ENCODE measurements at places on chromosomes 16 and 17. TPM values are rescaled to one million over a fixed set of nuclear protein-coding genes. Genes with fewer than 3 reads are reported as not detected.

The SMURF2 gene
- total RNA-seq: 29.7 TPM

The ARHGDIG gene
- 0.42 TPM for total RNA-seq

The C1QTNF8 gene
- total RNA-seq: not detected

The C17orf78 gene
- total RNA-seq: not detected

The MYL11 gene
- total RNA-seq: 0.95 TPM

The HCRT gene
- not detected for total RNA-seq

GRCh38 chr17:50790618-50791017, 23.3 kb upstream of the ANKRD40CL start:
- H3K4me1 ChIP-seq: no peaks in the 10 kb centered on the region
- no peak overlapping the region for H3K27ac ChIP-seq
- H3K4me3 ChIP-seq: no peak overlapping the region
- no peaks in the 10 kb centered on the region for H3K36me3 ChIP-seq
- H3K27me3 ChIP-seq: no peaks in the 10 kb centered on the region

- no peak for DNase-seq
- H3K4me1 ChIP-seq: no peaks in the 10 kb centered on the region
- no peak overlapping the region for H3K27ac ChIP-seq
- H3K27me3 ChIP-seq: peaks cover 2% of the 10 kb centered on the region
- no peak overlapping the region for H3K4me3 ChIP-seq
Measured at GRCh38 chr16:55240888-55241287, 83.1 kb upstream of the IRX6 start.

GRCh38 chr17:69960755-69961154, 114.3 kb upstream of the KCNJ16 start:
- no peaks in the 10 kb centered on the region for H3K36me3 ChIP-seq
- H3K4me1 ChIP-seq: no peaks in the 10 kb centered on the region
- no peak overlapping the region for H3K4me3 ChIP-seq
- no peaks in the 10 kb centered on the region for H3K27me3 ChIP-seq
- no peak for DNase-seq

DNA sequence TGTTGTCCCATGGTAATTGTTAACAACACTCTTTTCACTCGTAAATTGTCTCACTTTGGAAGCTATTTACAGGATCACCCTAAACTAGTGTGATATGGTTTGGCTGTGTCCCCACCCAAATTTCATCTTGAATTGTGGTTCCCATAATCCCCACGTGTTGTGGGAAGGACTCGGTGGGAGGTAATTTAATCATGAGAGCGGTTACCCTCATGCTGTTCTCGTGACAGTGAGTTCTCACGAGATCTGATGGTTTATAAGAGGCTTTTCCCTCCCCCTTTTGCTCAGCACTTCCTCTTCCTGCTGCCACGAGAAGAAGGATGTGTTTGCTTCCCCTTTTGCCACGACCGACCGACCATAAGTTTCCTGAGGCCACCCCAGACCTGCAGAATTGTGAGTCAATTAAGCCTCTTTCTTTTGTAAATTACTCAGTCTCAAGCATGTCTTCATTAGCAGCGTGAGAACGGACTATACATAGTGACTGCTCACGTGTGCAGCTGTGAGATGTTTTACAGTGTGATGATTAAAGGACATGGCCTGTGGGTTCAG, 34.4 kb downstream of the DNAH3 start:
- H3K27me3 ChIP-seq: no peaks in the 10 kb centered on the region
- peaks cover 3% of the 10 kb centered on the region for H3K4me1 ChIP-seq
- peak overlapping the region; percentile 37 for H3K4me3 ChIP-seq
- H3K27ac ChIP-seq: no peak overlapping the region

DNA sequence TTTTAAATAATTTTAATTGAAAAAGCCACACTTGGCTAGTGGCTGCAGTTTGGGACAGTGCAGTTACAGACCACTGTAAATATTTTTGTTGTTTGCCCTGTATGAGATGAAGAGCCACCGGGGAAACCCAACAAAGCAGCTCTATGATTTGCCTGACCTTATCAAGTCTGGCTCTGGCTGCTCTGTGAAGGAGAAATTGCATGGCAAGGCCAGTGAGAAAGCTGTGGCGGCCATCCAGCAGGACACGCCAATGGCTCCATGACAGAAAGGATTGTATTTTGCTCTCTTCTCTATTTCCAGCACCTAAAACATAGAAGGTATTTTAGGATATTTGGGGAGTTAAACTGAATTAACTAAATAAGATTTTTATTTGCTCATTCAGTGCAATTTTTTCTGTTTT, 330.0 kb upstream of the DYNLRB2 start:
- H3K4me3 ChIP-seq: no peak overlapping the region
- no peaks in the 10 kb centered on the region for H3K4me1 ChIP-seq
- no peaks in the 10 kb centered on the region for H3K27me3 ChIP-seq
- H3K36me3 ChIP-seq: no peaks in the 10 kb centered on the region

DNA sequence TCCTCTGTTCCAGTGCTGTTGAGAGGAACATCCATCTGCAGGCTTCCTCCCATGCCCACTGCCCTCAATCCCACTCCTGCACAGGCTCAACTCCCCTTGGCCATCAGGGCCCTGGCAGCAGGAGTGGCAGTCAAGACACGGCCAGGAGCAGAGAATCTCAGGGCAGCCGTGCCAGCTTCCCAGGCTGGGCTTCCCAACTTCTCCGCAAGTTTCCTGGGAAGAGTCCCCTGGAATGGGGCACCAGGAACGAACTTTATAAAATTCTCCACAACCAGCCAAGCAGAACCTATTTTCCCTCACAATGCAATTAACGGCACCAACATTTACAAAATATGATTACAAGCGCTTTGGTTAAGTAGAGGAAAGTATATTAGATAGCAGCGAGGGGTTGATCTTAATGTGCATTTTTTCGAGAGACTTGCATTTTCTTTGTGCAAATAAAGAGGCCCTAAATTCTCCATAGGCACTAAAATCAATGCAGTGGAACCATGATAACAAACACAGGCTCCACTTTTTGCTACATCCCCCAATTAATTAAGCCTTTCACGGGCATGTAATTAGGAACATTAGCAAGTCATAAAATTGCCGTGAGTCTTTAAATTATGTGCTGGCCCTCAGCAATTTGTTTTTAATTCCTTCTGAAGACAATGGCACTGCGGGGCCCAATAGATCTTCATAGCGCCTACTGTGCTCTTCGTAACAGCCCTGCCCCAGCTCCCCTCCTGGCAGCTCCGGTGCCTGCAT, 99.9 kb upstream of the LHX1 start:
- H3K4me3 ChIP-seq: no peak overlapping the region
- H3K36me3 ChIP-seq: no peaks in the 10 kb centered on the region
- no peak for DNase-seq
- H3K4me1 ChIP-seq: no peaks in the 10 kb centered on the region
- H3K27ac ChIP-seq: no peak overlapping the region

DNA sequence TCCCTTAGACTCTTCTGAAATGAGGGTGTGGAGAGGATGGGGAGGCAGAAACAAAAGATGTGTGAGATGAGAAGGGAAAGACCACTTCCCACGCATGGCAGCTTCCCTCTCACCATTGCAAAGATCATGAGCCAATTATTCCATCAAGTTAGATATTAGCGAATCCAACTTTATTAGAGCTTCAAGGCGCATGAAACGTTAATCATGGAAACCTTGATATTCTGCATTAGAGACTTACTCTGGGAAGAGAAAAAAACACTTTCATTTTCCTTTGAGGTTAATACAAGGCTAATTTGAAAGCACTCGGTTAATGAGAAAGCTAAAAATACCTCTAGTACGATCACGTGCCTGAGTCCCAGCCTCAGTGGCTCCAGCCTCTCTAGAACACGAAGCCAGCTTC, 220.6 kb upstream of the RPL38 start:
- no peak for DNase-seq
- H3K27ac ChIP-seq: no peak overlapping the region
- H3K36me3 ChIP-seq: no peaks in the 10 kb centered on the region
- no peak overlapping the region for H3K4me3 ChIP-seq
- H3K4me1 ChIP-seq: no peaks in the 10 kb centered on the region
- H3K27me3 ChIP-seq: no peaks in the 10 kb centered on the region

GRCh38 chr16:50445621-50446555, 77.1 kb upstream of the BRD7 start:
- H3K4me1 ChIP-seq: no peaks in the 10 kb centered on the region
- no peak for DNase-seq
- H3K27ac ChIP-seq: no peak overlapping the region
- H3K36me3 ChIP-seq: no peaks in the 10 kb centered on the region
- H3K4me3 ChIP-seq: no peak overlapping the region

DNA sequence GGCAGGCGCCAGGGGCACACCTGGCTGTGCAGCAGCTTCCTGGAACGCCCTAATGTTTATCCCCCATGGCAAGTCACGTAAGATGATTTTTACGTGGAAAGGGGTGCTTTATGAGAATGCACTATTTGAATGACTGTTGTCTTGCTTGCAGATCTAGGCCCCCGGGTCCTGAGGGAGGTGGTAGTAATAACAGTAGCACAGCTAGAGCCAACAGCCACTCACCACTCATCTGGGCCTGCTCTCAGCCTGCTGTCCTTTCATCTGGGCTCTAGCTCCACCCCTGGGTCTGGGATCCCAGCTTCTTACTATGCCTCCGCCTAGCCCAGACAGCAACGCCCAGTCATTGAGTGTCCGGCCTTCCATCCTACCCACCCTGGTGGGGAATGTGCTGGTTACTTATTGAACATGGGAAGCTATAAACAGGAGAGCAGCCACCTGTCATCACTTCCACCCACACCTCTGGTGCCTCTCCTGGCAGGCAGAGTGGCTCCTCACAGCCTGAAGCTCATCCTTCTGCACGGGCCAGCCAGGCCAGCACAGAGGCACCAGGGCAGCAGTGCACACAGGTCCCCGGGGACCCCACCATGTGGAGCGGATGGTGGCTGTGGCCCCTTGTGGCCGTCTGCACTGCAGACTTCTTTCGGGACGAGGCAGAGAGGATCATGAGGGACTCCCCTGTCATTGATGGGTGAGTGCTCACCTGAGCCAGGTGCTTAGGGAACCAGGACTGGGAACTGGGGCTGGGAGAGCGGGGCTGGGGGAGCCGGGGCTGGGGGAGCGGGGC, 16.6 kb downstream of the DPEP1 start:
- DNase-seq: no peak
- no peak overlapping the region for H3K27ac ChIP-seq
- H3K4me1 ChIP-seq: no peaks in the 10 kb centered on the region
- no peak overlapping the region for H3K4me3 ChIP-seq

- peaks cover 43% of the 10 kb centered on the region for H3K4me1 ChIP-seq
- no peak overlapping the region for H3K27ac ChIP-seq
- DNase-seq: peak; percentile 44
- H3K4me3 ChIP-seq: no peak overlapping the region
Measured at GRCh38 chr16:27332105-27332504, 18.3 kb downstream of the IL4R start.

GRCh38 chr17:50203604-50204345, 2.3 kb upstream of the COL1A1 start:
- H3K4me1 ChIP-seq: peaks cover 26% of the 10 kb centered on the region
- H3K4me3 ChIP-seq: no peak overlapping the region
- H3K36me3 ChIP-seq: no peaks in the 10 kb centered on the region
- no peak overlapping the region for H3K27ac ChIP-seq
- no peak for DNase-seq

DNA sequence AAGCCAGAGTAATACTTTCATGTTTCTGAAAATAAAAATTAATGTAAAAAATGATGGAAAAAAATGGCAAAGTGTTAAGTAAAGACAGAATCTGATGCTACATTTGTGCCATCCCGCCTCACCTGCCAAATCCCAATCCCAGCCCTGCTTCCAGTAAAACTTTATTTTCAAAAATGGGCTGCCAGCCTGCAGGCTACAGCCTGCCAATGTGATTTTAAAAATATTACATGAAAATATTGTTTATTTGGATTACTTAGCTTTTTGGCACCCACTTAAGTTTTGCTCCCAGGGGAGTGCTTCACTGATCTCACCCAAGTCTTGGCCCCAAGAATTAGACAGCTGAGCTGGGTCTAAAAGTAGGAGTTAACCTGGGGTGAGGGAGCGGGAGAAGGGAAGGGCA, 112.8 kb downstream of the C16orf78 start:
- H3K27ac ChIP-seq: no peak overlapping the region
- no peak overlapping the region for H3K4me3 ChIP-seq
- DNase-seq: no peak

DNA sequence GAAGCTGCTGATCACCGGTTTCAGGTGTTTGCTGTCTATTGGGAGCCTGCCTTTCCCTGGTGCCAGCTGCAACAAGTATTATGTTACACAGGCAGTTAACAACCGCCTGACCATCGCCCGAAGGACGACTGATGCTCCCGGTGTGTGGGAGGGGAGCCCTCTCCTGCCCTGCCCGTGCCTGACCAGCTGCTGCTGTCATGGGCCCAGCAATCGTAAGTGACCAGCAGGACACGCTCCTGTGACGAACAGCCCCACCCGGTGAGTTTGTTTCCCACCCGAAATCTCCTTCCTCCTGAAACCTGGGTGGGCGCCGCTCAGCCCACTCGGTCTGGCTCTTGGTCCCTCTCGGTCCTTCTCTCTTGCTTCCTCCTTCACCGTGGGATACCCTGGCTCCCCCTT, 17.9 kb upstream of the UBE2I start:
- no peak for DNase-seq
- no peak overlapping the region for H3K27ac ChIP-seq
- peaks cover 31% of the 10 kb centered on the region for H3K27me3 ChIP-seq
- H3K4me1 ChIP-seq: peaks cover 8% of the 10 kb centered on the region
- no peak overlapping the region for H3K4me3 ChIP-seq
- no peaks in the 10 kb centered on the region for H3K36me3 ChIP-seq

GRCh38 chr17:7383742-7384488, 3.0 kb downstream of the TNK1 start:
- H3K4me3 ChIP-seq: peak overlapping the region; percentile 64
- H3K27ac ChIP-seq: peak overlapping the region; percentile 74
- peaks cover 22% of the 10 kb centered on the region for H3K27me3 ChIP-seq
- DNase-seq: peak; percentile 67
- H3K36me3 ChIP-seq: peaks cover 17% of the 10 kb centered on the region

DNA sequence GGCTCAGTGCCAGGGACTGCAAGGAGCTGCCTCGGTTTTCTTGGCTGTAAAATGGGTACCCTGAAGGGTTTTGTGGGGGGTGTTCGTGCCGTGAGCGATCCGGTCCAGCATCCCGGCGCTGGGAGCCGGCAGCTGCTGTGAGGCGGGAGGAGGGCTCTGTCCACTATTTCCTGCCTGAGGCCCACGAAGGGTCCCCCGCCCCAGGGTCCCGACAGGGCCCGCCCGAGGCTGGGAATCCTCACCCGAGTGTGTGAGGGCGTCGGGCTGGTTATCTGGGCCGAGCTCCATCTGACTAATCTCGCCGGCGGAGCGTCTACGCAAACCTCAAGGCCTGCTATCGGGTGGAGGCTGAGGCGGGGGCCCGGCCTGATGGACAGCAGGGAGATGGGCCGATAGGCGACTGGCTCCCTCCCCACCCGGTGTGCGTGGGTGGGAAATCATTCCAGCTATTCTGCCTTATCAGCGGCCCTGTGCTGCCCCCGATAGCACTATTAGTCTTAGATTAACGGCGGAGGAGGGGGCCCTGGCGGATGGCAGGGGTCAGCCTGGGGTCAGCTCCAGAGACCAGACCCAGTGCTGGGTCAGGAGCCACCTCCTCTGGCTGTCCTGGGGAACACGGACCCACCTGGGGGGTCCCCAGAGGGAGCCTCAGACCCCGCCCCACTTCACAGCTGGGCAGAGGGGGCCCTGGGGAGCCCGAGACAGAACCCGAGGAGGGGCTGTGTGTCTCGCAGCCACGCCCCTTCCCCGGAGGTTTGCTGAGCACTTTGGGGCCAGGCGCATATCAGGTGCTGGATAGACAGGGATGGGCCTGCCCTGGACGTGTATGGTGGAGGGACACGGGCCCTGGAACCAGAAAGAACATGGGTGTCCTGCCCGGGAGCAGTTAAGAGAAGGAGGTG, 44.7 kb downstream of the ZFPM1 start:
- no peaks in the 10 kb centered on the region for H3K4me1 ChIP-seq
- DNase-seq: no peak
- no peak overlapping the region for H3K4me3 ChIP-seq

GRCh38 chr17:62808576-62808970, 459 bp upstream of the MARCHF10 start:
- peaks cover 6% of the 10 kb centered on the region for H3K4me1 ChIP-seq
- H3K36me3 ChIP-seq: no peaks in the 10 kb centered on the region
- H3K4me3 ChIP-seq: no peak overlapping the region
- H3K27ac ChIP-seq: no peak overlapping the region
- DNase-seq: no peak
